ENCODE measurements at places on chromosomes 12 and 14. TPM values are rescaled to one million over a fixed set of nuclear protein-coding genes. Genes with fewer than 3 reads are reported as not detected.

DNA sequence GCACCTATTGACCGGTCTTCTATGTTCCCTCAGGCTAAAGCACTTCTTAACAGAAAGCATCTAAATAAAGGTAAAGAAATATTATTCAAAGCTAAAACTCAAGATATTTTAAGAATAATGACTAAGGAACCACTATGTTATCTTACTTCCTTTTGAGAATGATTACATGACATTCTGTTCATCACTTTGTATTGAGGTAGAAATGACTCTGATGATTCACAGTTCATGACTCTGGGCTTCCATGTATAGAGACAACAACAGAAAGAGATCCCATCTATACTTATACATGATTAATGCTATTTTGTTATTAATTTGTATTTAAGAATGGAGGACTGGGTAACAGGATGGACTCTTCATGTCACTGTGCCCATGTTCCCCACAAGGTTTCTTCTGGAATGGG is 218.3 kb upstream of the OR4E1 start:
- no peak overlapping the region for H3K4me3 ChIP-seq
- no peaks in the 10 kb centered on the region for H3K4me1 ChIP-seq
- no peak overlapping the region for H3K27ac ChIP-seq
- H3K36me3 ChIP-seq: no peaks in the 10 kb centered on the region

CLEC9A gene
- polyA plus RNA-seq: not detected

ANGEL1 gene
- 4.9 TPM for polyA plus RNA-seq

IRAK3 gene
- 3.1 TPM for polyA plus RNA-seq

GTF2A1 gene
- 3.8 TPM for polyA plus RNA-seq

CFAP54 gene
- 1.2 TPM for polyA plus RNA-seq

GRCh38 chr14:76456891-76457586 is 81.1 kb downstream of the ESRRB start:
- H3K4me3 ChIP-seq: no peak overlapping the region
- H3K27me3 ChIP-seq: peaks cover 11% of the 10 kb centered on the region
- H3K27ac ChIP-seq: no peak overlapping the region
- H3K4me1 ChIP-seq: no peaks in the 10 kb centered on the region

DNA sequence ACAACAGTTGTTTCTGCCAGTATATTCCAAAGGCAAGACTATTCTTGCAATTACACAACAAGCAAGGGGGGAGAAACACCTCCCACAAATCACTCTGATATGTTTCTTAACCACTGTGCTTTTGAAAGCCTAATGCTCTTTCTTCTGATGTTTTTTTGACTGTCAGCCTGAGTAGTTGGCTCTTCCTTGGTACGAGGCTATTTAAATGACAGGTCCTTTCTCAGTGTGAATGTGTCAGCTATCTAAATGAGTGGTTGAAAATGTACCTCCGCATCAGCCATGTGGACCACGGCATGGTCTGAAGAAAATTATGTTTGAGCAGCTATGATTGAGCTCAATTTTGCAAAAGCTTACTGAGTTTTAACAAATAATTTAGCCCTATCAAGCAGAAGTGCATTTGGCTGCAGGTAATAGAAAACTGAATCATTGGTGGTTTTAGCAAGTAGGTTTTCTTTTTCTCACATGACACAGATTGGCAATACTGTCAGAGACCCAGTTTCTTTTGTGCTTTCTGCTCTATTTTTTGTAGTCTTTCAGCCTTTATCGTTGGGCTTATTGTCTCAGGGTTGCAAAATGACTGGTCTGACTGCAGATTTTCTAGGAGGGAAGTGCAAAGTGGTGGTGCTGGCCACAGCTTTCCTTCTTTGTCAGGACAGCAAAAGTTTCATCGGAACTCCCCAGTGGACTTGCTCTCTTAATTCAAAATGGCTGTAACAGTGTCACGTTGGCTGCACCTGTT is 162.8 kb downstream of the RGS6 start:
- DNase-seq: no peak
- no peaks in the 10 kb centered on the region for H3K36me3 ChIP-seq
- no peak overlapping the region for H3K27ac ChIP-seq
- no peak overlapping the region for H3K4me3 ChIP-seq
- H3K4me1 ChIP-seq: no peaks in the 10 kb centered on the region

DNA sequence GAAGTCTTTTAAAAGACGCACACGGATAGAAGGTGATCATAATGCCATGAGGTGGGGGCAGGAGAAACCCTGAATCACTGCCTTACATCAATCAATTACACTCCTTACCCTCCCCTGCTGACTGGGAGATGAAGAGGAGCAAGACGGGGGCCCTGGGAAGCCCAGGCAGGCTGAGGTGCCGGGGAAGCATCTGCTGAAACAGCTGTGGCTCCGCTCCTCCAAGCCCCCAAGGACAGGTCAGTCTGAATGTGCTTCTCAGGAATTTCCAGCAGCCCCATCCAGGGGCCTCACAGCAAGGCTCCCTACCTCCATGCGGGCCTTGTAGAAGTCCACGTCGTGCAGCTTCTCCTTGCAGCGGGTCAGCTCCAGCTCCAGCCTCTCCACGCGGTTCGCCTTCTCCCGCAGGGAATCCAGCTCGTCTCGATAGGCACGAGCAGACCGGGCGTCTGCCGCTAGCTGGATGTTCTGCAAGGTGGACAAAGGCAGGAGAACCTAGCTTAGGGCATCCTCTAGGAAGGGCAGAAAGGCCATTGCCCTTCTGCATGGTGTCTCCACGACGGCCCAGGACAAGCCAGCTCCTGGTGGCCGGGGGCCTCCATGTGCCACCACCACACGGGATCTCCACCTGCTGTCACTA is 79.8 kb downstream of the CCDC88C start:
- DNase-seq: no peak
- peaks cover 10% of the 10 kb centered on the region for H3K27me3 ChIP-seq
- no peak overlapping the region for H3K27ac ChIP-seq
- H3K4me1 ChIP-seq: no peaks in the 10 kb centered on the region
- no peak overlapping the region for H3K4me3 ChIP-seq

DNA sequence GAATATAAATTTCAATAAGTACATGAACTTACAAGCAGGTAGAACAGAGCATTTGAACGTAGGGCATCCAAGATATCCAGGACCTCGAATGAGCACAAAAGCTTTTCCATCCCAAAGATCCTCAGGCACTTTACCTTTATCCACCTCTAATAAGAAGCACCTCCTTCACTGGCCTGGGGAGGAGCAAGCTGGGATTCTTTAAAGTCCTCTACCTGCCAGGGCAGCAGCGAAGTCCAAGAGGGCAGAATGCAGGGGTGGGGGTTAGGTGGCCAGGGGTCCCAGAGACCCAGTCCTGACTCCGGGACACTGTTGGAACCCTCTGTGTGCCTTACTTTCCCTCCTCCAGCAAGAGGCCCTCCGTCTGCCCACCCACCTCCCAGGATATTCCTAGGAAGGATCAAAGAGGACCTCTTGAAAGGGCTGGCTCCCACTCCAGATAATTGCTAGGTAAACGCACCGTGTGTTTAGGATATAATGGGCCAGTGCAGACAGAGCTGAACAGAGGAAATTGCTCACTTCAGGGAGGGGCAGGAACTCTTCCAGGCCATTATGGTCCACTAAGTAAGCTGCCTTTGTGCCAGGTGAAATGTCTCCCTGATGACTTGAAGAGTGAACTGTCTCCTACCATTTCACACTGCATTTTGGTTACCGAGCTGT is 68.1 kb downstream of the TTC9 start:
- peaks cover 34% of the 10 kb centered on the region for H3K27me3 ChIP-seq
- no peak for DNase-seq
- peaks cover 8% of the 10 kb centered on the region for H3K4me1 ChIP-seq

- peak within 1 kb of the TSS; percentile 83 for H3K4me3 ChIP-seq
- H3K27me3 ChIP-seq: no peaks in the 10 kb centered on the region
- H3K4me1 ChIP-seq: peaks cover 13% of the 10 kb centered on the region
- H3K36me3 ChIP-seq: no peaks in the 10 kb centered on the region
- peak; percentile 93 for DNase-seq
Measured at GRCh38 chr14:24195186-24196070, at the start of gene TM9SF1. TM9SF1 (minus strand) TSS chr14:24195441; CDS start chr14:24195019, 422 bp downstream.

GRCh38 chr12:120457133-120457532 is 10.9 kb downstream of the GATC start:
- peak; percentile 14 for DNase-seq
- no peaks in the 10 kb centered on the region for H3K4me1 ChIP-seq
- H3K36me3 ChIP-seq: peaks cover 48% of the 10 kb centered on the region
- no peaks in the 10 kb centered on the region for H3K27me3 ChIP-seq

PLEK2 gene
- 11.4 TPM for polyA plus RNA-seq

CATSPERB gene
- not detected for polyA plus RNA-seq

DNA sequence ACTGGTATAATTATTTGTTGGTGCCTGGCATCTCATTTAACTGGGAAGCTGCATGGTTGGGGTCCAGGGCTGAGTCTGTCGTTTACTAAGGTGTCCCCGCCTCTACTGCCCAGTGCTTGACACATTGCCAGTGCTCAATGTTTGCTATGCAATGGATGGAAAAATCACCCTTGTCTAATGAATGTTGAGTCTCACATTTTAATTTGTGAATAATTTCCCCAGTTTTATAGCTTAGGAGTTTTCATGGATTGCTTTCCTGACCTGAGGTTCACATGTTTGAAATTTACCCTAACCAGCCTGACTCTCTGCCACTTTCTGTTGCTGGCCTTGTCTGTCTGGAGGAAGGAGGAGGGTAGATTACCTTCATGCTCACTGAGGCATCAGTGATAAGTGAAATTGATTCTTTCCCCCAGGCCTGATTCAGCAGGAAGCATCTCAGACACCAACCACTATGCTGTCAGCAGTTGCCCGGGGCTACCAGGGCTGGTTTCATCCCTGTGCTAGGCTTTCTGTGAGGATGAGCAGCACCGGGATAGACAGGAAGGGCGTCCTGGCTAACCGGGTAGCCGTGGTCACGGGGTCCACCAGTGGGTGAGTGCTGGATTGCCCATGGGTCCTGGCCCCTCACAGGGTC is 2.4 kb downstream of the DHRS2 start:
- no peak overlapping the region for H3K27ac ChIP-seq
- H3K4me1 ChIP-seq: no peaks in the 10 kb centered on the region
- no peaks in the 10 kb centered on the region for H3K36me3 ChIP-seq
- H3K27me3 ChIP-seq: no peaks in the 10 kb centered on the region
- no peak for DNase-seq

DNA sequence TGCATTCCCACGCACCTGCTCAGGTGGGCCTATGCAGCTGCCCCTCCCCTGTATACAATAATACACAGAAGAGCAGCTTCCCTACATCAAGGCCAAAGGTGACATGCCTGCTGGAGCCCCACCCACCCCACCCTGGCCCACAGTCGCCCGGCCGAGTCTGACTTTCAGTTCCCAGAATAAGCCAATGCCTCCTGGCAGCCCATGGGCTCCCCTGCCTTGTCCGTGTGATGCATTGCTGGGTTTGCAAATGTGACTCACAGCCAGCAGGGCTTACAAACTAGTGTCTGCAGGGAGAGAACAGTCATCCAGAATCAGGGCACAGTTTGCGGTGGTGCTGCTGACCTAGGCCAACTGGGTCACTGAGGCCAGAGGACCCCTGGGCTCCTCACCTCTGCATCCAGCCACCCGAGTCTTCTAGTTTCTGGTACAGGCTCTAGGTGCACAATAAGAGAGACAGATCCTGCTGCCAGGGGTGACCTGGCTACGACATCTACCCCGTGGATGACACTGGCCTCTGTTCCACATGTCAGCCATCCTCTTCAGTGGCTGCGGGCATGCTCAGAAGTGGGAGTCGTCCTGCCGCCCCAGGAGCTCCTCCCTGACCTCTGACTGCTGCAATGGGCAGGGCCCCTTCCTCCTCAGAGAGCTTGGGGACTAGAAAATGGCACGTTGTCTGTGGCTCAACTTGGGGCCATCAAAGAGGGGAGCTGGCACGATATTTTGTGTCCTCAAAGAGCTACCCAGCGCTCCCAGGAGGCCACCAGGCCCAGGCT is 84.5 kb downstream of the CHGA start:
- peaks cover 38% of the 10 kb centered on the region for H3K4me1 ChIP-seq
- H3K36me3 ChIP-seq: no peaks in the 10 kb centered on the region
- H3K27me3 ChIP-seq: no peaks in the 10 kb centered on the region

GRCh38 chr12:122830517-122831214 is 4.6 kb upstream of the HIP1R start:
- H3K27me3 ChIP-seq: no peaks in the 10 kb centered on the region
- peak overlapping the region; percentile 43 for H3K27ac ChIP-seq
- H3K4me1 ChIP-seq: peaks cover 9% of the 10 kb centered on the region
- DNase-seq: peak; percentile 94
- no peak overlapping the region for H3K4me3 ChIP-seq

GRCh38 chr12:130043685-130044406 is 118.4 kb upstream of the FZD10 start:
- H3K27ac ChIP-seq: no peak overlapping the region
- H3K4me3 ChIP-seq: no peak overlapping the region
- no peak for DNase-seq
- H3K4me1 ChIP-seq: no peaks in the 10 kb centered on the region
- no peaks in the 10 kb centered on the region for H3K27me3 ChIP-seq

DNA sequence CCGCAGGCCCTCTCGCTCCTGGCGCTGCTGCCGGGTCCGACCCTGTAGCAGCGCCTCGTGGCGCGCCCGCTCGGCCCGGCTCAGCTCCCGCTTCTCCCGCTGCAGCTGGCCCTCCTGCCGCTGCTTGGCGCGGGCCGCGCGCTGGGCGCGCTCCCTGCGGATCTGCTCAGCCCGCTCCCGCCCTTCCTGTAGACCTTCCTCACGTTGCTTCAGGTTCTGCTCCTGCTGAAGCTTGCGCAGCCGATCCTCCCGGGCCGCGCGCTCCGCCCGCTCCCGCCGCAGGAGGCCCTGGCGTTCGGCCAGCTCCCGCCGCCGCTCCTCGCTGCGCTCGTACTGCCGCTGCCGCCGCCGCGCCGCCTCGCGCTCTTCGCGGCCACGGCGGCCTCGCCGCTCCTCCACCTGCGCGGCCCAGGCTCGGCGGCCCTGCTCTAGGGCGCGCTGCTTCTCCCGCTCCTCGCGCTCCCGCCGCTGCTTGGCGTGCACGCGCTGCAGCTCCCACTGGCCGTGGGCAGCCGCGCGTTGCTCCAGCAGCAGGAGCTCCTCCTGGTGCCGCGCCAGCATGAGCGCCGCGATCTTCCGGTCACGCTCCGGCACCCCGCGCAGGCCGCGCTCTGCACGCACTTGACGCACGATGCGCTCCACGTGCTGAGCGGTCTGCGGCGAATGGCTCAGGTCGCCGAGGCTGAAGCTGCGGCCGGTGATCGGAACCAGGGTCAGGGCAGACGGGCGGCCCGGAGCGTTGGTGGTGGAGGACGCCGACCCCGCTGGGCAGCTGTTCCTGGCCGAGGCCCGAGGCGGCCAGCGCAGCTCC is 2.4 kb downstream of the CCDC177 start:
- no peak overlapping the region for H3K27ac ChIP-seq
- peak; percentile 44 for DNase-seq
- H3K4me1 ChIP-seq: no peaks in the 10 kb centered on the region

DNA sequence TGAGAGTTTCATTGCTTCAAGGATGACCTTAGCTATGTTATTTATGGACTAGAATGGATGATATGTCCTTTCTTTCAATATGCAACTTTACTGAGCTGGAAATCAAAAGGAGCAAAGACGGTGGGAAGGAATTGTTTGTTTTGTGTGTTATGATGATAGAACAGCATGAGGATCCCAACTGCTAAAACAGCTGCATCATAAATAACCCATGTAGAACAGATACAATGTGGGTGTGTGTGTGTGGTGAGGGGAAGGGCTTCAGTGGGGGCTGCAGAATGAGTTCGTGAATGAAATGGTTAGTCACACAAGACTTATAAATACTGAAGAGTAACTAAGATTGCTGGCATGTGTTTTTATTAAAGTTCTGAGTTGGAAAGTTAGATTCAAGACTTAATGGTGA is 80.1 kb downstream of the DACT1 start:
- H3K4me3 ChIP-seq: no peak overlapping the region
- H3K4me1 ChIP-seq: peaks cover 7% of the 10 kb centered on the region
- no peaks in the 10 kb centered on the region for H3K36me3 ChIP-seq
- DNase-seq: no peak
- no peak overlapping the region for H3K27ac ChIP-seq
- H3K27me3 ChIP-seq: no peaks in the 10 kb centered on the region

PIANP gene
- 0.60 TPM for polyA plus RNA-seq

Measured in GM23248 (cell line).